Left colon (tissue), 2 donors: ENCODE measurements at places on chromosomes 7 and 10.

- DNase-seq, result no peak
Observed at GRCh38 chr7:27890205-27890849, 150.4 kb downstream of the TAX1BP1 start.

DNA sequence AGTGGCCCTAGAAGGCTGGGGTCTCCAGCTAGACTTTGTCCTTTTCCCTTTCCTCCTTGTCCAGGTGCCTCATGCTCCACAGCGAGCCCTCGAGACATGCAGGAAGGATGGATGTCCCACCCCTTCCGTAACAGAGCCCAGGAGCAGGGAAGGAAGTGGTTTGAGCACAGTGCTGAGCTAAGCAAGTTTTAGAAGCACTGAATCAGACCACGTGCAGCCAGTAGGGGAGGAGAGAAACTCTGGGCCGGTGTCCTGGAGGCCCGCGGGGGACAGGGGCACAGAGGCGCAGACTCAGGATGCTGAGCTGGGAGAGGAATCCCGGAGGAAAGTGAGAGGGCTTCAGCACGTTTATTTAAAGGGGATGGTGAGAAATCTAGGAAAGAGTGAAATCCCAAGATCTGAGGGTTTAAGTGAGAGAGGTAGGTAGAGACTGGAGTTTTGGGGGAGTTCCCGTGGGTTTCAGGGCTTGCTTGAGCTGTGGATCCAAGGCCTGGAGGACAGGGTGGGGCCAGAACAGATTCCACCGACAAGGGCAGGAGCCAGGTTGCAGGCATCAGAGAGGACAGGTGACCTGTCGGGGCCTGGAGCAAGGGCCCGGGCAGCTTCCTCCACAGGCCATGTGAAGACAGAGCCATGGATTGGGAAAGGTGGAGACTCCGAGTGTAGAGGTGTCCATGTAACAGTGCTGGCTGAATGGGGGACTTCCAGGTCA lies 4.4 kb upstream of the IRF5 start:
- peak; percentile 60 for DNase-seq

DNA sequence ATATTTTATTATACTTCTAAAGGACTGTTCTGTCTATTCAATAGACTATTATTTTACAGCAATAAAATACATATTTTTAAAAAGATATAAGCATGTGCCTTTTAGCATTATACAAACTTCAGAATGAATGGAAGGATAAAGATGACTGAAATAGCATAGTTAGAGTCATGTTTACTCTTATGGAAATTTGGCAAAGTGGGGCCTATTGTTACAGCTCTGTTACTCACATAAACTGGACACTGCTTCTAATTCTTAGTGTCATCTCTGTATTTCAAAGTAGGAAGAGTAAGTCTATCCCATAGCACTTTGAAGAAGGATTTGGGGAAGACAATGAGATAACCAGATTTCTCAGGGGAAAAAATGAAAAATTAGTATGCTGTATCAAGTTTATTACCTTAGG lies 168.2 kb downstream of the SKAP2 start:
- no peak for DNase-seq

DNA sequence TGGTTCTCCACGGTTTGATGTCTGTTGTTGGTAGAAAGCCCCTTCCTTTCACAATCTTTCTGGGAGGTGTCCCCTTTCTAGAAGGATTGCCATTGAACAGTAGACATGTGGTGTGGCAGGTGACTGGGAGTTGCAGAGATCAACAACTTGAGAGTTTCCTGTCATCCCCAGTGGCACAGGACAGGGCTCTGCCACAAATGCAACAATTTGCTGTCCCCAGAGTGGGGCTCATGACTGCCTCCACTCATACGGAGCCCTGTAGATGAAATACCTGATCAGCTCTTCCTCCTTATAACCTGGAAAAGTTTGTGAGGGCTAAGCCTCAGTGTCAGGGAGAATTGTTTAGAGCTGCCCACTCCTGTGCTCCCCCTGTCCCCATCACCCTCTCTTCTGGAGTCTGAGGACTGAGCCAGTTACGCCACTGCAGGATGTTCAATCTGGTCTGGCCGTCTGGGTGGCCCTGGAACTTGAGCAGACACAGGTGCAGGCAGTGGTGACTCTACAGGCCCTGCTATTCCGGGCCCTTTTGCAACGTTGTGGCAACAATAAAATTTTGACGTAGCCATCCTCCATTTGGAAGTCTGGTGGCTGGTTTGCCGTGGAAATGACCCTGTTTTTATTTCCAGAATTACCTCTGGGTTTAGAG lies 6.5 kb downstream of the DBNL start:
- peak; percentile 4 for DNase-seq

GRCh38 chr7:5596046-5596895 lies 172.6 kb upstream of the TNRC18 start:
- peak; percentile 55 for DNase-seq

GRCh38 chr10:80545258-80545881 lies 7.7 kb downstream of the SH2D4B start:
- no peak for DNase-seq

DNA sequence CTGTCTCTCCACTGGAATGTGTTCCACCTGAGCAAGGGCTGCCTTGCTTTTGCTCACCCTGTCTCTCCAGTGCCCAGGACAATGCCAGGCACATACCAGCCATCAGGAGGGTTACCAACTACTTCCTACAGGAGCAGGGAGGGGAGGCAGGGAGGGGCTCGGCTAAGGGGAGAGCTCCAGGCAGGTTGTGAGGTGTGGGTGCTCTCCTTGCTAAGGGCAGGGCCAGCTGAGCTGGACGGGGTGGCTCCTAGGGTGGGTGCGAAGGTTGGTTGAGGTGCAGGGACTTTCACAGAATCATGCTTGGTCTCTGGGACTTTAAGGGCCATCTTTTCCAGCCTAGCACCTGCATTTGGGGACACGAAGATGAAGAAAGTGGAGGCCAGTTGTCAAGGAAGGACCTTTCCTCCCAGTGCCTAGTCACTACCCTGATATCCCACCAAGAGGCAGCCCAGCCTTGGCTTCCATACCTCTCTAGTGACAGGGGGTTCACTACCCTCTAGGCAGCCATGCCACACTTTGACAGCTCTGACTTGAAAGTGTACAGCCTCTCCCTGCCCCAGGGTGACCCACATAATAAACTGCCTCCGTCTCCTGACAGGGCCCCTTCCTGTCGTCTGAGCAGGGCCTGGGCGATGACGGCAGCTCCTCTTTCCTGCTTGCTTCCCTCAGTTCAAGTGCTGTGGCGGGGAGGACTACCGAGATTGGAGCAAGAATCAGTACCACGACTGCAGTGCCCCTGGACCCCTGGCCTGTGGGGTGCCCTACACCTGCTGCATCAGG lies 46.5 kb downstream of the TSPAN15 start:
- peak; percentile 15 for DNase-seq

DNA sequence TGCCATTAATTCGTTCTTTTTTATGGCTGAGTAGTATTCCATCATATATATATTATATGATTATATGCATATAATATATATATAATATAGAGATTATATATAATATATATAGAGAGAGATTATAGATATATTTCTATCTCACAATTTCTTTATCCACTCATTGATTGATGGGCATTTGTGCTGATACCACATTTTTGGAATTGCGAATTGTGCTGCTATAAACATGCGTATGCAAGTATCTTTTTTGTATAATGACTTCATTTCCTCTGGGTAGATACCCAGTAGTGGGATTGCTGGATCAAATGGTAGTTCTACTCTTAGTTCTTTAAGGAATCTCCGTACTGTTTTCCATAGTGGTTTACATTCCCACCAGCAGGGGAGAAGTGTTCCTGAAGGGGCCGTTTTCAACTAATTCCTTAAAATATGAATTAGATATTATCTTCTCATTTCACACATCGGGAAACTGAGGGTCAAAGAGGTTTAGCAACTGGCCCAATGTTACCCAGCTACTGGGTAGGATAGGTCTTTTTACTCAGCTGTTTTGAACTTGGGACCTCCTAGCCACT lies 16.5 kb downstream of the NFE2L3 start:
- DNase-seq, result no peak

GRCh38 chr10:111081595-111081994 lies 4.8 kb downstream of the ADRA2A start:
- no peak for DNase-seq

DNA sequence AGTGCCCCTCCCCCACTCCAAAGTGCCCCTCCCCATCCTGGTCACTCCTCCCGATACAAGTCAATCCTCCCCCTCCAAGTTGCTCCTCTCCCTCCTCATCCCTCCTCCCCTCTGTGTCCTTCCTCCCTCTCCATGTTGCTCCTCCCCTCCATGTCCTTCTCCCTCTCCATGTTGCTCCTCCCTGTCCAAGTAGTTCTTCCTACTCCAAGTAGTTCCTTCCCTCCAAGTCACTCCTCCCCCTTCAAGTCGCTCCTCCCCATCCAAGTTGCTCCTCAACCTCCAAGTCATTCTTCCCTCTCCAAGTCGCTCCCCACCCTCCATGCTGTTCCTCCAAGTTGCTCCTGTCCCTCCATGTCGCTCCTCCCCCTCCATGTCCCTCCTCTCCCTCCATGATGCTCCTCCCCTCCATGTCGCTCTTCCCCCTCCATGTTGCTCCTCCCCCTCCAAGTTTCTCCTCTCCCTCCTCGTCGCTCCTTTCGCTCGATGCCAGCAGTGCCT lies 8.6 kb upstream of the WBP1L start:
- no peak for DNase-seq

DNA sequence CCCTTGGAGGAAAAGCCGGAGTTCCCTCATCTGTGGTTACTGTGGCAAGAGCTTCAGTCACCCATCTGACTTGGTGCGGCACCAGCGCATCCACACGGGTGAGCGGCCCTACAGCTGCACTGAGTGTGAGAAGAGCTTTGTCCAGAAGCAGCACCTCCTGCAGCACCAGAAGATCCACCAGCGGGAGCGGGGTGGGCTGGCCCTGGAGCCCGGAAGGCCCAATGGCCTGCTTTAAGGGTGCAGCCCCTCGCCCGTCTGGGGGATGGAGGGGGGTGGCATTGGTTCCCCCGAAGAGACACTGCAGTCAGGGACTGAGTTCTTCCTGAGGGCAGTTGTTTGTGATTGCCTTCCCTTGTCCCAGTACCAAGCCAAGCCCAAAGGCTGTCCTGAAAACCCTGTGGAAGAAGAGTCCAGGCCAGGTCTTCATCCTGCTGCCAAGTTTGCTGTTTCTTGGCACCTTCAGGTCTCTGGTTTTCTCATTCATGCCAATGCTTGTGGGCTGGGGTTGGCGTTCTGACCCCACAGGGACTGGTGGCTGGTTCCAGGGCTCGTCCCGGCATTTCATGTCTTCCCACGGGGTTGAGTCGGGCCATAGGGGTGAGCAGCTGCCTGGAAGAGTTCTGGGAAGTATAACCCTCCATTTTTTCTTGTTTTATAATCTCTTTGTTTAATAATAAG lies 7.7 kb upstream of the ZNF783 start:
- DNase-seq, result no peak

DNA sequence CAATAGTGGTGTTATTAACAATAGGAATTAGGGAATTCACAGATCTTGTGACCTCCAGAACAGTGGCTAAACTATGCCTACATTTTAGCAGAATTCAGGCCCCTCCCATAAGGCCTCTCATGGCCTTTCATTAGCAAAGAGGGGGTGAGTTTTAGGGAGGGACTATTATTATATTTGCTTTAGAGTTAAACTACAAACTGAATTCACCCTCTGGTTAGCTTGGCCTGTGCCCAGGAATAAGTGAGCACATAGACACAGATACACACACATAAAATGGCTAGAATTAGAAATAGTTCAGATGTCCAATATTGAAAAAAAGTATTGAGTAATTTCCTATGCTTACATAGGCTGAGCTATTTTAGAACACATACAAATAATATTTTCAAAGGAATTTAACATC lies 818.8 kb upstream of the COBL start:
- DNase-seq, result no peak

- no peak for DNase-seq
Observed at GRCh38 chr10:35783305-35783838, 141.3 kb upstream of the FZD8 start.

DNA sequence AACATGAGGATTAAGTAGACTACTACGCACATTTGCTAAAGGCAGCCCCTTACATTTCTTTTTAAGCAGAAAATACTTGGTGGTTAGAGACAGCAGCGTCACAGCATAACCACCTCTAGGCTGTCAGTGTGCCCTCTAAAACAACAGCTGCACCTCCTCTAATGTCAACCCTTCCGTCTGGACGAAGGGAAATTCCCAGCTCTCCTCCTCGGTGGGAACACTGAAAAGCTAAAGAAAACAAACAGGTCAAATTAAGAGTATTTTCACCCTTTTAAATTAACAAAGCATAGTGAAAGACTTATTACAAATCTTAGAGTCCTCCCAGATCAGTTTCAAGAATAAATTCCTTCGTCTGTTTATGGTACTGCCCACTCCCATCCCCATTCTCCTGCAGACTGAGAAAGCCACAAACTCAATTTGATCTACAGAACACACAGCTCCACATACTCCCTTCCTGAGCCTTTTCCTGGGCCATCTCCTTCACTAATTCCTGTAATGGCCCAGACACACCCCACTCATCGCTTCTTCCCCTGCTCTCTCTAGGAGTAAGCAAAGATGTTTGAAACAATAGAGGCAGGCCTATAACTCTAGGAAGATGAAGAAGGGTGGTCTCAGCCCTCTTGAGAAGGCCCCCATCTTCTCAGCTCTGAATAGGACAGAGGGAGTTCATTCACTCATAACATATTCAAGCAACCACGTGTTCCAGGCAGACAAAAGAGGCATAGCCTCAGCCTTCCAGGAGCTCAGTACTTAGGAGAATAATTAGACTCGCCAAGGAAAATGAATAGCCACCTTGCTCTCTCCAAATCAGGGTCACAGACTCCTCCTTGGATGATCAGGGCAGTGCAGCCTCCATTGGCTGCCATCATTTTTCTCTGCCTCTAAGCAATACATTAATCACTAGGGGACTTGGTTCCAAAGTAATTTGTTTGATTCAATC lies 47.5 kb upstream of the HNRNPH3 start:
- DNase-seq, result no peak

GRCh38 chr7:113550966-113551365 lies 367.8 kb downstream of the PPP1R3A start:
- DNase-seq, result no peak

DNA sequence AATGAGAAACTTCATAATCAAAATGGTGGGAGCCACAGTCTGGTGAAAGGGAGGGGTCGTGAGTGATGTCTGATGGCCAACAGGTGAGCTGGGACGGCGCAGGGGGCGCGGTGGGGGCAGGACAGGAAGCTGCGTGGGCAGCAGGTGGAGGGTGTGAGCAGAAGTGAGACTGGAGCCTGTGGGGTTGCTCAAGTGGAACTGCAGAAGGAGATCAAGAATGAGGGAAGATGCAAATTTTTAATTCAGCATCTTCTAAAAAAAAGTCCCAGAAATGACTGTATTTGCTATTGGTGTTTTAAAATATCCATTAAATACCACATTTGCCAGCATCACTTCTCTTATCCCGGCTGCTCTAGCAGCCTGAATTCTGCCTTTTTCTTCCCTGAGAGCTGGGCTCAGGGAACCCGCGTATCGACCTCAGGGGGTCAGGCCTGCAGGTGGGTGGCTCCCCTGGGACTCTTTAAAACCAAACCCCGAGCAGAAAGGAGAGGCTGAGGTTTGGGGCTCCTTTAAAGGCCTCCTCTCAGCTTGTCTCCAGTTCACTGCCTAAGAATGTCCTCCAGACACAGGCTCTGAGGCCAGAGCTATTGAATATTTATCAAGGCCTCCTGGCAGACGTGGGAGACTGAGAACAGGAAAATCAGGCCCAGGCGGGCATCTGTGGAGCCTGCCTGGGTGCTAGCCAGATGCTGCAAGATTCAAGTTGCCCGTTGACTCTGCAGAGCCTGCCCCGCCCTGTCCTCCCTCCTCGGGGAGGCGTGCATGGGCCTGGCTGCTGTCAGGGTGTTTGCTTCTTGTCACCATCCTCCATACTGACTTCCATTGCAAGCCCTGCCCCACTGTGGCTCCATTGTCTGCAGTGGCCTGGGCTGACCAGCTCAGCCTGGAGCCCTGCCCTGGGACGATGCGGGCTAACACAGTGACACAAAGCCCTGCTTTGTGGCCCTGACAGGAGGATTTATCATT lies 53.9 kb downstream of the SYPL1 start:
- DNase-seq, result peak; percentile 73

- no peak for DNase-seq
Observed at GRCh38 chr7:102193806-102194205, 92.9 kb upstream of the SH2B2 start.
